ENCODE measurements at places on chromosomes 12 and 14.

- no peak for DNase-seq
Measured at GRCh38 chr12:21337453-21337852, 2.7 kb upstream of the SLCO1A2 start.

- no peak for DNase-seq
Measured at GRCh38 chr12:48002414-48002730, 1.9 kb downstream of the COL2A1 start.

DNA sequence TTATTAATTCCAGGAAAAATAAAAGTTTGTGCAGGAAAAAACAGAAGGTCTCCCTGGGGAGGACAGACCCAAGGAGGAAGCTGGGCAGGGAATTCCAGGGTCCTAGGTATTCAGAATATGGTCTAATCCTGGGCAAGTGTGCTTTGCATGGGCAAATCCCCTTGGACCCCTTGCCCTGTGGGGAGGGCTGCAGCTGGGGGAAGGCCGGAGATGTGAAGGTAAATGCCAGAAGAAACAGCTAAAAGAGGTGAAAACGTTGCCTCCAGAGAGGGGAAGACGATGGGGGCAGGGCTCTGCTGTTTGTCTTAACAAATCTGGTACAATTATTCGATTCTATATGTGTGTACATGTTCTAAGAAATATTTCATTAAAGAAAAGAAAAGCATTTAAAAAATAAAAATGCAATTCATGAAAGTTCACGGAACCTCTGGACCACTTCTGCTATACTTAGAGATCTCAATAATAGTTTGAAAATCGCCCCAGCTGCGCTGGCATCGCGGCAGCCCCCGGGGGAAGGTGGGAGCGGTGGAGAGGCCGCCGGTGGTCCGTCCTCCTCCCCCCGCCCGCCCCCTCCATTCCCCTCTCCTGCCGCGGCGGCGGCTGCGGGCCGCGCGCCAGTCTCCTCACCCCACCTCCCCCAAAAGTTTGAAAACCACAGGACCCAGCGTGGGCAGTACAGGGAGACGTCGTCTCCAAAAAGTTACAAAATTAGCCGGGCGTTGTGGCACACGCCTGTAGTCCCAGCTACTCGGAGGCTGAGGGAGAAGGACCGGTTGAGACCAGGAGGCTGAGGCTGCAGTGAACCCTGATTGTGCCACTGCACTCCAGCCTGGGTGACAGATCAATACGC is 1.5 kb upstream of the PRPF40B start:
- DNase-seq: no peak

GRCh38 chr12:117977373-117977772 is 8.6 kb upstream of the KSR2 start:
- DNase-seq: no peak

DNA sequence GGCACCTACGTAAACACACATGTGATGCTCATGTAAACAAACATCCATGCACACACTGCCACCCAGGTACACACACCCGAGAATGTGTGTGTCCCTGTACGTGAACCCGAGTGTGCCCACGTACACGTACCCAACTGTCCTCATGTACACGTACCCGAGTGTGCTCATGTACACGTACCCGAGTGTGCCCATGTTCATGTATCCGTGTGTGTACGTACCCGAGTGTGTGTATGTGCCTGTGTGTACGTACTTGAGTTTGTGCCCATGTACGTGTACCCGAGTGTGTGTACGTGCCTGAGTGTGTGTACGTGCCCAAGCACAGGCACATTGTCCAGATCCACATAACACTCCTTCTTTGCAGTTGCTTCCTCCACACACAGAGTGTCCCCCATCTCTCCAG is 45.0 kb downstream of the LRCOL1 start:
- DNase-seq: no peak

- DNase-seq: no peak
Measured at GRCh38 chr12:126608607-126609175, 1543.5 kb downstream of the AACS start.

Measured in activated naive CD8-positive, alpha-beta T cell treated with anti-CD3 and anti-CD28 coated beads for 36 hours (primary cell).